ENCODE measurements at places on chromosomes 3 and 15. TPM values are rescaled to one million over a fixed set of nuclear protein-coding genes. Genes with fewer than 3 reads are reported as not detected.

DNA sequence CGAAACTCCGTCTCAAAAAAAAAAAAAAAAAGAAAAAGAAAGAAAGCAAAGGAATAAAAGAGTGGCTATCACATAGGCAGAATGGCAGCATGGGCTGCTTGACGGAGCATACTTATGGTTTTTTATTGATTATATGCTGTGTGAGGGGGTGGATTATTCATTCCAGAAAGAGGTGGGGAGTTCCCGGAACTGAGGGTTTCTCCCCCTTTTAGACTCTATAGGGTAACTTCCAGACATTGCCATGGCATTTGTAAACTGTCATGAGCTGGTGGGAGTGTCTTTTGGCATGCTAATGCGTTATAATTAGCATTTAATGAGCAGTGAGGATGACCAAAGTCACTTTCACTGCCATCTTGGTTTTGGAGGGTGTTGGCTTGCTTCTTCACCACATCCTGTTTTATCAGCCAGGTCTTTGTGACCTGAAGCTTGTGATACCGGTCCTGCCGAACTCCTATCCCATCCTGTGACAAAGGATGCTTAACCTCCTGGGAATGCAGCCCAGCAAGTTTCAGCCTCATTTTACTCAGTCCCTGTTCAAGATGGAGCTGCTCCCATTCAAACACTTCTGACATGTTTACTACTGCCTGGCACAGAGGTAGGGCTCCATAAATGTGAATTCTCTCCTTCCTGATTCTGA lies 15.8 kb upstream of the ABHD17C start:
- DNase-seq, result no peak

CHRNA7 gene
- 5.3 TPM for total RNA-seq

DAPK2 gene
- 5.0 TPM for total RNA-seq

- no peak for DNase-seq
Measured at GRCh38 chr3:6697285-6697684, 163.6 kb upstream of the GRM7 start.

GRCh38 chr3:4938281-4938982 lies 40.8 kb upstream of the BHLHE40 start:
- no peak for DNase-seq

GRCh38 chr3:119524931-119525662 lies 26.8 kb downstream of the TIMMDC1 start:
- no peak for DNase-seq

GRCh38 chr3:13242364-13242737 lies 169.1 kb upstream of the IQSEC1 start:
- DNase-seq, result no peak

DNA sequence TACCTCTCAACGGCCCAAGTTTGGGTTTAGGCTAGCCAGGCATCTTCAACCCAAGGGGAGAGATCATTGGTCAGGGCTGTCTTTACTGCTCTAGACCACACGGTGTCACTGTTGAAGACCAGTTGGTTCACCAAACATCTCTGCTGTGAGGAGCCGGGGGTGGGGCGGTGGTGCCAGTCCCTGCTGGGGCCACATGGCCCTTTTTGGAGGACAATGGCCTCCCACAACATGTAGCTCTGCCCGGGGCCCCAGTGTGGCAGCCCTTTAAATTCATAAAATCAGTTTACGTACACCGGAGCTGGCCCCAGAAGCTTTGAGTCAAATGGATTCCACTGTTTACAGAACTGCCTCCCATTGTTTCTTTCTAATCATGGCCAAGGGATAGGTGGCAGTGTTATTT lies 19.1 kb upstream of the TM4SF18 start:
- no peak for DNase-seq

BDH1 gene
- total RNA-seq, result 32.0 TPM

GRCh38 chr15:77816983-77817382 lies 184.3 kb upstream of the LINGO1 start:
- DNase-seq, result no peak

CHRM5 gene
- total RNA-seq, result not detected

GRCh38 chr3:129892857-129893580 lies 492 bp downstream of the TMCC1 start:
- peak; percentile 81 for DNase-seq

- no peak for DNase-seq
Measured at GRCh38 chr15:70283511-70283910, 185.8 kb upstream of the TLE3 start.

DNA sequence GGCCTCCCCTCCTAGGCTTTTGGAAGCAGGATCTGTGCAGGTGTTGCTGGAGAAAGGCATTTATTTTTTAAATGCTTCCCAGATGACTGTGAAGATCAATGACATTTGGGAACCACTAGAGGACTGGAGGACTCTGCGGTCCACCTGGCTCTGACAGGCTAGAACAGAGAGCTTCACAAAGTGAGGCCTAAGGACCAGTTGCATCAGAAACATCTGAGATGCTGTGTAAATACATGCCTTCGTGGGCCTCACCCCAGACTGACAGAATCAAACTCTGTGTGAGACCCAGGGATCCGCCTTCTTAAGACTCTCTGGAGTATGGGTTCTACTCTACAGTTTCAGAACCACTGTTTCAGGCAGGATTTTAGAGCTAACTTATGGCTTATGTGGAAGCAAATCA lies 105.0 kb upstream of the ICE2 start:
- DNase-seq, result no peak

ADPGK gene
- total RNA-seq, result 46.9 TPM

TUSC2 gene
- total RNA-seq, result 39.0 TPM

ADGRG7 gene
- total RNA-seq, result 2.8 TPM

DNA sequence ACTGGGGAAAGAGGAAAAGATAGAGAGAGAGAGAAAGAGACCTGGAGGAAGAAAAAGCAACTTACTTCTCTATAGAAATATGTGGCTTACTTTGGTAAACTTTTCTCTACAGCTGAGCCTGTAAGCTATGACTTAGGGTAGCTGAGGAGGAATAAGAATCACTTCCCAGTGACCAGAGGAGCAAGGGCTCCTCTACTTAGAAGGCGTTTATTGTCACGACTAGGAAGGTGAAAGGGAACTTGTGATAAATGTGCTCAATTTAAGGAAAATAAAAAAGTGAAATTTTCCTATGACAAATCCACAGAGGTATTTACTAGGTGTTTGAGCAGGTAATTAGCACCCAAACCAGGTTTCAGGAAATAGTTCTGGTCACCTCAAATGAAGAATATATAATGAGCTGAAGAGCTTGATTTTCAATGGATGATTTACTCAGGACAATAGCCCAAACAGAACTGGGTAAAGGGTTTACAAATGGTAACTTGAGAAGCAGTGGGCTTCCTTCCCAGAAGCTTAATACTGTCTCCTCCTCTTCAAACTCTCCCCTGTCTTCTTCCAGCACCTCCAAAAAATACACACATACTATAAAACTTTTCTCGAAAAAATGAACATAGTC lies 46.1 kb downstream of the SOX2 start:
- no peak for DNase-seq

RARB gene
- total RNA-seq, result 28.2 TPM

DNA sequence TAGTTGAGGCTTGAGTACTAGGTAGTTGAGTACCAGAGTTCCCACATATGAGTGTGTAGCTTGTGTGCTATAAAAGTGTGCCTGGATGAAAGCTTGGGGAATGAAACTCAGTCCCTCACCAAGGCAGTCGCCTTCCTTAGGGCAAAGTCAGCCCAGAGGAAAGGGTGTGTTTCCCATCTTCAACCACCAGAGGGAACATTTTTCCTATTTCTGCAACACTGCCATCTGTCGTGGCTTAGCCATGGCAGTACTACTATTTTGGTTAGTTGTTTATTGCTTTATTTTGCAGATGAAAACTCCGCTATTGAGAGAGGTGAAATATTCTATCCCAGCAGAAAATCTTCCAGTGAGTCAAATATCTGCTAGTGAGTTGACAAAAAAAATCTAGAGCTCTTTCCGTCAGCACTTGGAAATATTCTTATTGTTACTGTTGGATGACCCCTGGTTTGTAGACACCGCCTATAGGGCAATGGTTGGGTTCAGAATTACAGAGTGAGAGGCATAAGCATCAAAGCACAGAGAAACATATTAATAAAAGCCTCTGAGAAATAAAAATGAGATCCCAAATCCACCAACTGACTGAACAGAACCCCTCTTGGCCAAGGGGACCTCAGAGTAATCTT lies 239.9 kb downstream of the CPNE4 start:
- DNase-seq, result no peak

Data from type B pancreatic cell (in vitro differentiated cells).